Right hindlimb (tissue), 1 donor: ENCODE measurements at places on chromosomes 11 and 22.

DNA sequence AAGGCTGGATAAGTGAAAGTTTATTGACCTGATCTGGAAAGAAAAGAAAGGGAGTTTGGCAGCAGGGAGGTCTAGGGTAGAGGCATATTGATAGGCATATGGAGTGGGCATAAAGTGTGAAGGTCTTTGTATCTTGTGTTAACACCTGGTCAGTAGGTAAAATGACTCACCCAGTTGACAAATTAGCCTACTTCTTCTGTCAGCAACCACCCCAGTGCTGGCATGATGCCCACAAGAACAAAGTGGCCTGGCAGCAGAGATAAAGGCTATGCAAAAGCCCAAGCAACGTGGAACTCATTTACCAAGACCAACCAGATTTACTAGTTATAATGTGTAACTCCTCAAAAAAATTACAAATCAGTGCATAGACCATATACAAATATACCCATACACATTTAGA lies 4.9 kb downstream of the OR10A3 start:
- DNase-seq, result no peak

DNA sequence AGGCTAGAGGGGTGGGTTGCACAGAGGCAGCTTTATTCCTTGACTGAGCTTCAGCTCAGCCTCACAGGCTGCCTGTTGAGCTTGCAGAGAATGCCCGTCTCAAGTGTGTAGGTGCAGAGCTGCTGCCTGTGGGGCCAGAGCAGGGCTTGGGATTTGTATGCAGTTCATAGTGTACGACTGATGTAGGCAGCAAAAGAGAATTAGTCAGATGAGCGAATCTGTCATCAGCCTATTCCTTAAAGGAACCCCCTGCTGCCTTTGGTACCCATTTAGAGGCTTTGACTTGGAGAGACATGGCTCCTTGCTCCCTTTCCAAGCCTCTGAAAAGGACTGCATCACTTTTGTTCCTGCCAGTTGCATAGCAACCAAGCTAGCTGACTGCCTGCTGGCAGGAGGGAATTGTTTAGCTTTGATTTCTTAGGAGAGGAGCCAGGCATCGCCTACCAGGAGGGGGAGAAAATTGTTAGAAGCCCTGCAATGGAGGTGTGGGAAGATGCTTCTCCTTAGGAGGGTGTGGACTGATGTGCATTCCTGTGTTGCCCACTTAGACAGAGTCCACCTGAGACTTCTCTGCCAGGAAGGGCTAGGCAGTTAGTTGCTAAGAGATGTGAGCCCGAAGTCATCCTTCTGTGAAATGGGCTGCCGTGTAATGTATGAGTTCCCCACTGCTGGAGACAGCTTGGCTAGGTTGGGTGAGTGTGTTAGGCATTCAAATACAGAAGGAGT lies 10.9 kb downstream of the ACO2 start:
- peak; percentile 45 for DNase-seq

- no peak for DNase-seq
These were observed 118.0 kb downstream of the SIK3 start for GRCh38 chr11:116980136-116980793.

DNA sequence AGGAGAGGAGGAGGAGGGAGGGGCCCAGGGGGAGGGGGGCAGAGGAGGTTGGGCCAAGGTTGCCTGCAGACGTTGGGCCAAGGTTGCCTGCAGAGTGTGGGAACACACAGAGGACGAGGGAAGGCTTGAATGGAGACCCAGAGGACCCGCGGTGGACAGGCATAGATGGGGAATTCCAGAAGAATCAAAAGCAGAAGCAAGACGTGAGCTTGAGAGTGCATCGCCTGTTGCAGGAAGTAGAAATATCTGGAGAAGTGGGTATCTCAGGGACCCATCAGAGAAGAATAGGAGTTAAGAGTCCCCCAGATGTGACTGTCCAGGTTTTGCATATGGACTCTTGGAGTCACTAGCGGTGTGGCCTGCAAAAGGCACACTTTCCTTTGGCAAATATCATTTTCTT lies 670.2 kb downstream of the TBC1D22A start:
- no peak for DNase-seq

GRCh38 chr22:23267226-23268043 lies 87.1 kb downstream of the BCR start:
- no peak for DNase-seq

DNA sequence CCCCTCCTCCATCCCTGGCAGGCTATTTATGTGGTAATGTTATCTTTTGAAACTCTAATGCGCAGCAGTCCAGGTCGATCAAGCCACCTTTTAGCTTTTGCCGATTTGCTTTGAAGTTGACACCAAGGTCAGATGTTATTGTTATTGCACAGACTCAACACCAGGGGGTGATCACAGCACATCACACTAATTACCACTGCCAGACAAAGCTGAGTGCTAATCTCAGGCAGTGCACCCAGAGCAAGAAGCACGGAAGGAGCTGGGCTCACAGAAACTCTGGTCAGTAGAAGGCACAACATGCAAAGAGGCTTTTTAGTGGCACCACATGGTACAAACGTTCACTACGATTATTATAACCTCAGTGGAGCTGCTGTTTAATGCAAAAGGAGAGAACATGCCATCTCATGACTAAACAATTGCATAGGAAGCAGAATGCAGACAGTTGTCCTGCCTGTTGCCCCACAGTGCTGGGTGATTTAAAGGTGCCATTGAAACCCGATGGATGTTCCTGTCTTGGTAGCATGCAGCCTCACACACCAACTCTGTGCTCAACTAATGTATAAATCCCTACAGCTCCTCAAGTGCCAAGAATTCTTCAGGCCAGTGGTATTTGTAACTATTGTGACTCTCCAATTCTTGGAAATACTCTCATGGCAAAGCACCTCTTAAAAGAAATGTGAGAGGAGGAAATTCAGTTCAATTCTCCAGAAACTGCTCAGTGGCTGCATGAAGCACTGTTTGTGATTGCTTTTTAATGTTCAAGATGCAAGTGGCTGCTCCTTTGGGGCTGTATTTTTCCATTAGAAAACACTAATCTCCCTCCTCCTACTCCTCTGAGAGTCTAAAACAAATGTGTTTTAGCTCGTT lies 353.9 kb upstream of the DDI1 start:
- DNase-seq, result peak; percentile 80

- DNase-seq, result no peak
These were observed 38.5 kb downstream of the TNRC6B start for GRCh38 chr22:40216041-40216756.

DNA sequence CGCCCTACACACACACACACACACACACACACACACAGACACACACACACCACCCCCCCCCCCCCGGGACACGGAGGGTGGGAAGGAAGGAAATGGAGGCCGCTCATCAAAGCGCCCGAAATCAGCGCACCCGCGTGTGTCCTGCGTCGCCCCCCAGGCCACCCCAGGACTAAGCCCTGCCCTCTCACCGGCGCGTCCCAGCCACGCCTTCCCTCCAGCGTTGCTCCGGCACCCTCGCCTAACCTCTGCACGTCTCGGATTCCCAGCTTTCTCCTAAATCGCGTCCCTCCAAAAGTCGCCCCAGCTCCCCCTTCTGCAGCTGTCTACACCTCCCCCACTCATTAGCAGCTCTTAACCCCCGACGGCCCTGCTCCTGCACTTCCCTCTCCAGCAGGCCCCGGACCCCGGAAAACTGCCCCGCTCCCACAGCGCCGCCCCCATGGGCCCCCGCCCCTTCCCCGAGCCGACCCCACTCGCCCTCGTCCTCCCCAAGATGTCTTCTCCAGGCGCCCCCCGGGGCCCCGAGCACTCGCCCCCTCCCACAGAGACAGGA lies 557 bp downstream of the PACSIN2 start:
- peak; percentile 71 for DNase-seq

DNA sequence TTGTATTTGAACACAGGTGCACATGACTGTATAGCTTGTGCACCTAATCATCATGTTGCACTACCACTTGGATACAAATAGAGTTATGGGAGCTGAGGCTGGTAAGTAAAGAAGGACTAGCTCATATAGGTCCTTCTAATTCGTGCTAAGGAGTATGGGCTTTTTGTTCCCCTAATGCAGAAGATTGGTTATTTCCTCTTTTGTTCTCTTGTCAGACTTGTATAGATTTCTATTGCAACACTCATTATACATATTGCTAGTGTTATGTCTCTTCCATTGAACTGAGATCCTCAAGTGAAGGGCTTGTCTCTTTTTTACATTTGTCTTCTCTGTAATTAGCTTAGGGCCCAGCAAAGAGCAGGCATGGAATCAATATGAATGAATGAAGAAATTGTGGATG lies 54.1 kb upstream of the ARHGAP20 start:
- DNase-seq, result no peak

GRCh38 chr22:47125603-47126002 lies 363.2 kb downstream of the TBC1D22A start:
- DNase-seq, result no peak

- no peak for DNase-seq
These were observed 7.3 kb downstream of the SNX19 start for GRCh38 chr11:130908770-130909625.

- no peak for DNase-seq
These were observed 37.5 kb downstream of the DEUP1 start for GRCh38 chr11:93368022-93368421.

DNA sequence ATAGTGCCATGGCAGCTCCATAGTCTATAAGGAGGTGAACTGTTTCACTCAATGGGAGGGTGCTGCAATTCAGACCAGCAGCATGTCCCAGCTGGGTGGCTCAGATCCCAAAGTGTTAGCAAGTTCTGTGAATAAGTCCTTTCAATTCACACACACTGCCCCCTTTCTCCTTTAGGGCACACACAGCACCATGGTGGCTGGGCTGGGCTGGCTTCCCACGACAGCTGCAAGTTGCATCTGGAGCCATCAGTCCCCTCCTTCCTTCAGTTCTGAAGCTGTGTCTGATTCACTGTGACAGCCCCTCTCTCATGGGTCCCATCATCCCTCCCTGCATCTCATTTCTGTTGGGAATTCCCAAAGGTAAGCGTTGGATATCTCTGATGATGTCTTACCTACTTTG lies 324.1 kb upstream of the NCAM1 start:
- peak; percentile 80 for DNase-seq
